ENCODE measurements at places on chromosomes 13 and 19.

DNA sequence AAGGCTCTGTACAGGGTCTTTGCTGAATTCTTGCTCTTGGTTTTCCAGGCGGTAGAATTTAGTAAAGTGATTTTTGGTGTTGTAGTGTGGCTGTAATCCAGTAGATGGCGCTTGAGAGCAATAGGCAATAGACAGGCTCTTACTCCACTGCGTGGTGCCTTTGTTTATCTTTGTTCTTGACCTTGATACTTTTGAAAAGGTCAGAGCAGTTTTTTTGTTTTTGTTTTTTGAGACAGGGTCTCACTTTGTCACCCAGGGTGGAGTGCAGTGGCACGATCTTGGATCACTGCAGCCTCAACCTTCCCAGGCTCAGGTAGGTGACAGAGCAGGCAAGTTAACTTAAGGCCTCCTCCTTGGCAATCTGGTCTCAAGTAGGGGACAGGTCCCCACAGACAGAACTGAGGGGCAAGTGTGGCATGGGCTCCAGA lies 12.2 kb upstream of the LILRA5 start:
- peak; percentile 5 for DNase-seq

GRCh38 chr19:9996541-9996940 lies 13.8 kb downstream of the COL5A3 start:
- DNase-seq, result no peak

- no peak for DNase-seq
Measured at GRCh38 chr13:98141509-98142379, 1.1 kb upstream of the FARP1 start.

GRCh38 chr19:45653634-45654033 lies 14.4 kb upstream of the GIPR start:
- no peak for DNase-seq

DNA sequence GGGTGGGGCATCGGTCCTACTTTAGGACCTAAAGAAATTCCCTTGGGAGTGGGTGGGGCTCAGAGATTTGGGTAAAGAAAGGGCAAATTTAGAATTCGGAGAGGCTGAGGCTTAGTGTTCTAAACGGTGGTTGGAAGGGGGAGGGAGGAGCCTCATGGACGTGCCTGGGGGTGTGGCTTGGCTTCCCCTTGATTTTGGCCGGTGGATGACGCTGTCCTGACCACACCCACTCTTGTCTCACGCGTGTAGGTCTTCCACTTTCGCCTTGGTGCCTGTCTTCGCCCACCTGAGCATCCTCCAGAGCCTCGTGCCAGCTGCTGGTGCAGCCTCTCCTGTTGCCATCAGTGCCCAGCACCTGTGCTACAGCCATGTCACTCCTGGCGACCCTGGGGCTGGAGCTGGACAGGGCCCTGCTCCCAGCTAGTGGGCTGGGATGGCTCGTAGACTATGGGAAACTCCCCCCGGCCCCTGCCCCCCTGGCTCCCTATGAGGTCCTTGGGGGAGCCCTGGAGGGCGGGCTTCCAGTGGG lies 1.2 kb upstream of the NUP62 start:
- DNase-seq, result no peak

- DNase-seq, result no peak
Measured at GRCh38 chr19:41411100-41411967, 13.7 kb downstream of the BCKDHA start.

GRCh38 chr19:55118401-55118991 lies 1.1 kb upstream of the PPP1R12C start:
- no peak for DNase-seq

DNA sequence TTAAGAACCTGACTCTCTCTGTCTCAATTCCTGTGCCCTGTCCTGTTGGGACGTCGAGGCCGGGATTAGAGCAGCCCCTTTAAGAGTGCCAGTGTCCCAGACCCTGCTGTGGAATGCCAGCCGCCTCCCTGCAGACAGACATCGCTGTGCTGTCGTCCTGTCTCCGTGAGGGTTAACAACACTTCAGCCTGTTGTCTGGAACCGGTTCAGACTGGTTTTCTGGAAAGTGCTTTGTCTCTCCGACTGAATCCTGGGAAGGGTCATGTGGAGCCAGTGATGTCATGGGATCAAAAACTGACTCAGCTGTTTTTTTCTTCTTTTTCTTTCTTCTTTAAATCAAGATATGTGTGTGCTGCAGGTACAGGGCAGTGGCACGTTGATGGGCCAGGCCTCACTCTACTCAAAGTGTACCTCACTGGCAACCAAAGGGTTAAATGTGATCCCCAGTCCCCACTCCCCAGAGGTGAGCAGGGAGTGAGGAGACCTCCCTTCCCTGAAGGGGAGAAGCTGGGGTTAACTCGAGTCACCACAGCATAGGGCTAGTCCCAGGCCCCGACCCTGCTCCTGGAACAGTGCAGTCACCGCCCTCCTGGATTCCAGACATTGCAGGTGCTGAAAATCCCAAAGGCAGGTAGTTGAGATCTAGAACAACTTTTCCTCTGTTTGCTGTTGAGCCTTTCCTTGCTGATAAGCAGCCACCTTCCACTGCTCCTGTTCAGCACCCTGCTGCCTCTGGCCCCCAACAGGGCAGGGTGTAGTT lies 50.8 kb downstream of the TSSK6 start:
- no peak for DNase-seq

DNA sequence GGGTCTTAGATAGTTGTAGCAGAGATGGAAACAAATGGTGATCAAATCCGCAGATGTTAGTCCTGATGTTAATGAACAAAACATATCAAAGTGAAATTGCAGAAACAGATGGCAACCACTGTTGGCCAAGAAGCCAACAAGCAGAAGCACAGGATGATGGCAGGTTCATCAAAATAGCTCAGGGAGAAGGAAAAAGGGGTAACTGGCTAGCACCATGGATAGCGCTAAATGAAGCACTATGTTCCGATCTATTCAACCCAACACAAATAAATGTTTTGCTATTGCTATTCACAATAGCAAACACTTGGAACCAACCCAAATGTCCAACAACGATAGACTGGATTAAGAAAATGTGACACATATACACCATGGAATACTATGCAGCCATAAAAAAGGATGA lies 413.7 kb downstream of the FGF14 start:
- no peak for DNase-seq

DNA sequence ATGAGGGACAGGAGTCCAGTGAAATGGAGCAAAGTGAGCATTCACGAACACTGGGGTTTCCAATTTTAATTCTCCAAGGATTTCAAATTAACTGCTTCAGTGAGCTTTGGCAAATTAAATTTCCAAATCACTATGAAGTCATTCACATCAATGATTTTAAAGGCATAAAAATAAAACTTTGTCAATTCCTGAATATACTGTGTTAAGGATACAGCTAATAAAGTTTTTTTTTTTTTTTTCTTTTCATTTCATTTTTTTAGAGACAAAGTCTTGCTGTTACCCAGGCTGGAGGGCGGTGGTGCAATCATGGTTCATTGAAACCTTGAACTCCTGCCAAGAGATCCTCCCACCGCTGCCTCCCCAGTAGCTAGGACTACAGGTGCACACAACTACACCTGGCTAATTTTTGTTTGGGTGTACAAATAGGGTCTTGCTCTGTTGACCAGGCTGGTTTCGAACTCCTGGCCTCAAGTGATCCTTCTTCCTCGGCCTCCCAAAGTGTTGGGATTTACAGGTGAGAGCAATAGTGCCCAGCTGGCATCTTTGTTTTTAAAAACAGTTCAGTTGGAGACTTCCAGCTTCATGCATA lies 21.9 kb downstream of the RBM26 start:
- DNase-seq, result no peak

GRCh38 chr19:8831832-8832131 lies 322 bp downstream of the ZNF558 start:
- no peak for DNase-seq

- no peak for DNase-seq
Measured at GRCh38 chr13:44271473-44271872, 102.2 kb upstream of the SERP2 start.

GRCh38 chr19:38686530-38686888 lies 39.1 kb downstream of the ACTN4 start:
- DNase-seq, result no peak

DNA sequence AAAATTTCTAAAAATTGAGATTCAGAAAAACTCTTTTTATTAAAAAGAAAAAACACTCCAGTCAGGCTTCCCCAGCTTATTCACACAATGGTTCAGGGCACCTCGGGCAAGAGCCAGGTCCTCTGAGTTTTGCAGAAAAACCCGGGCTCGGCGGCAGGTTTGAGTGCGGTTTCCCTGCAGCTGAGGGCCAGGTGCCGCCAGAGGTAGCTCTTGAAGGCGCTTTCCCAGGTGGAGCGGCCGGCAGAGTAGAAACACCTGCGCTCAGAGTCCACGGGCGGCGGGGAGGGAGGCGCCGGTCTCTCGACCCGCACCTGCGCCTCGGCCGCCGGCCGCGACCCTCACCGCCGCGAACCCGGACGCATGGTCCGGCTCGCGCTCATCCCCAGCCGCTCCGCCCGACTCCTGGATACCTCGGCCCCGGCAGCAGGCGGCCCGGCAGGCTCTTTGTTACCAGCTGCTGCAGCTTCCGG lies 444 bp downstream of the PROSER1 start:
- no peak for DNase-seq

Data from hypothalamus (tissue), 51 donors.